ENCODE measurements at places on chromosomes 4 and X.
A peak's percentile ranks its signal among the peaks of the same experiment; 100 is the strongest.

- DNase-seq, result no peak
These were observed 13.8 kb downstream of the DGKQ start for GRCh38 chr4:959338-960139.

- DNase-seq, result peak; percentile 51
These were observed 67.2 kb upstream of the BRWD3 start for GRCh38 chrX:80876877-80877276.

DNA sequence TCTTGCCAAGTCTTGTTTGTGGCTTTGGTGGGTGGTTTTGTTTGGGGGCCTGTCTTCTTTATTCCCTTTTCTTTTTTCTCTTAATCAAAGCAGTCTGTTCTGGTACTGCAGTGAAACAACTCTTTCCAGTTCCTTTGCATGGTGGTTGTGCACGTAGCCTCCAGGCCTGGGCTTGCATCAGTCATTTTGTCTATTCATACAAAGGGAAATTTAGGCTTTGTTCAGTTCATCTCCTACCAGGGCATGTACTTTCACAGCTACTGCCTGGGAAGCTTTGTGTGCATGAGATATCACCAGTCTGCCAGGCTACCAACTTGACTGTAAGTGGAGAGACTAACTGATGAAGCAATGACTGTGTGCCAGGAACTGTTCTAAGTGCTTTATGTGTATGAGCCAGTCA is 8.5 kb downstream of the TRIM2 start:
- DNase-seq, result no peak

DNA sequence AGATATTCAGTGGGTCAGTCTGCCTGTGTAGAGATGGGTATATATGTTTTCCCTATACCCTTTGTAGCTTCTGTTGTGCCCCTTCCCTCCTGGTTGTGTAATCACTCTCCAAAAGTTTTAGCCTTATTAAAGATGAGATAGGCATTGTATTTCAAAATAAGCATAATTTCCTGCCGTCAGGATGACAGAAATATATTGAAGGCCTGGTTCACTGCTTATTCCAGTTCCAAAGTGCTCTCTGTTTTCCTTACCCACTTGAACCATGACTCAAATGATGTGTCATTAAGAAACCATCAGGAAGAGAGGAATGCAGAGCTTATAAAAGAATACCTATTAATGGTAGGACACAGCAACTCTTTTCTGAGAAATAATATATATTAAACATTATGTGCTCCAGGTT is 178.5 kb downstream of the GABRB1 start:
- DNase-seq, result peak; percentile 34

- peak; percentile 62 for DNase-seq
These were observed 328.6 kb upstream of the NR3C2 start for GRCh38 chr4:148770848-148771247.

DNA sequence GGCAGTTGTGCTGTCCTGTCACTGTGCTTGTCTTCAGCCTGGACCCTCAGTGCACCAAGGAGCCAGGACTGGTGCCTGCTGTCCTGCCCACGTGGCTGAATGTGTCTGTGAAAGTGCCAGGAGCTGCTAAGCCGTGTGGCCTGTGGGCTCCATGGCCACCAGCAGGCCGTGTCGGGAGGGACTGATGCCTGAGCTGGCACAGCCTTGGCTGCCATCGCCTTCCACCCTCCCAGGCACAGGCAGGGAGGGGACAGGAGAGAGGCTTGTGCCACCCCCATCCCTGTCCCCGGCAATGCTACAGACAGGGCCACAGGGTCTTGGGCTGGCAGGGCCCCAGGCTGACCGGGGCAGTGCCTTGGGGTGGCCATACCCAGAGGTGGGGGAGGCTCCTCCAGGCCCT is 24.8 kb downstream of the DOK7 start:
- no peak for DNase-seq
